GM03348 (cell line): ENCODE measurements at places on chromosomes 7 and 10.

DNA sequence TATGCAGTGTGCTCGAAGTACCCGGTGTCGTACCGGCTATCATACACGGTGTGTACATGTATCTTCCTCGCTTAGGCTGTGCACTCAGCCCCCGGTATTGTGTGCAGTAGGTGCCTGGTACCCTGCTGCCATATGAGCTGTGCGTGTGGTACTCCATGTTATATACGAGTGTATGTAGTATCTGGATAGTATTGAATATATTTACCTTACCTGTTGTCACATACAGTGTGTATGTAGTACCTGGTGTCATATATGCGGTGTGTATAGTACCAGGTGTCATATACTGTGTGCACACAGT, 1.2 kb downstream of the ZMYND11 start:
- no peak for DNase-seq

- no peak for DNase-seq
Measured at GRCh38 chr10:21702633-21703111, 168.6 kb downstream of the MLLT10 start.

DNA sequence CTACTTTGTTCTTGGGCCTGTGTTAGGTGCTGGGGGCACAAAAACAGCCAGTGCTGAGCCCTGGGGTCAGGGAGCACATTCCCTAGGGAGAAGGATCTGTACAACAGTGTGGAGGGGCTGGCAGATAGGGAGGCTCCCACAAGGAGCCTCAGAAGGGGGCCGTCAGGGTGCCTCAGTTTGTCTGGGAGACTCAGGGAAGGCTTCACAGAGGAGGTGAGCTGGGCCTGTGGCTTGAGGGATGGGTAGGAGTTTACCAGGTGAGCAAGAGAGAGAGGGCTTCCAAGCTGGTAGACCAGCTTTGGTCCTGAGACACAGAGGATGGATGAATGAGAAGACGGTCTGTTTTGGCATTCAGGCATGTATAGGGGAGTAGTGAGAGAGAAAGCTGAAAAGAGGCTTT, 52.1 kb downstream of the CAMK1D start:
- no peak for DNase-seq

DNA sequence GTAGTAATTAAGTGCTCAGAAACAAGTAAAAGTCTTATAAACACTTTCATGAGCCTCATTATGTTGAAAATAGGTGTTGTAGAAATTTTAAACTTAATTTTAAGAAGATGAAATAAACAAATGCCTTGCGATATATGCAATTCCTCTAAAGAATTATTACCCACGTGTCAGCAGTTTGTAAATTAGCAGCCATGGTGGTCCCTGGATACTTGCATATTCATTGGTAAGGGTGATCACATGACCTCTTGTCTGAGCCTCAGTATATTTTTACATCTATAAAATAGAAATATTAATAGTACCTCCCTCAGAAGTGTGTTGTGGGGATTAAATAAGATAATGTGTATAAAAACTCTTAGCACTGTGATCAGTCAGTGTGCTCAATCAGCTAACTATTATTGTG, 141.5 kb upstream of the SVIL start:
- DNase-seq, result no peak

DNA sequence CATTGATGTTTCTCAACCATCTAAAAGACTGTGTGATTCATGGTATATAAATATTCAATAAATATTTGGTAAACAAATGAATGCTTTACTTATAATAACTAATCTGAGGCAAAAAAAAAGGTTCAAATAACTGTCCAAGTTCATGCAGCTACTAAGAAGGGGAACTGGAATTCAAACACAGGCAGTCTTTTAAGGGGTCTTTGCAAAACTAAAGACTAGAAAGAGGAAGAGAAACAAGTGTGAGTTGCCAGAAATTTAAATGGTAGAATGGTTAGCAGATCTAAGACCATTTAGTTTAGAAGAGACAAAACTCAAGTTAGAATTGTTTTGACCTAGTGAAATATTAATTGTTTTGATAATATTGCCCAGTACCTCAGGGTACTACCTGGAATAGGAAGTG, 642.0 kb upstream of the LRRN3 start:
- no peak for DNase-seq

DNA sequence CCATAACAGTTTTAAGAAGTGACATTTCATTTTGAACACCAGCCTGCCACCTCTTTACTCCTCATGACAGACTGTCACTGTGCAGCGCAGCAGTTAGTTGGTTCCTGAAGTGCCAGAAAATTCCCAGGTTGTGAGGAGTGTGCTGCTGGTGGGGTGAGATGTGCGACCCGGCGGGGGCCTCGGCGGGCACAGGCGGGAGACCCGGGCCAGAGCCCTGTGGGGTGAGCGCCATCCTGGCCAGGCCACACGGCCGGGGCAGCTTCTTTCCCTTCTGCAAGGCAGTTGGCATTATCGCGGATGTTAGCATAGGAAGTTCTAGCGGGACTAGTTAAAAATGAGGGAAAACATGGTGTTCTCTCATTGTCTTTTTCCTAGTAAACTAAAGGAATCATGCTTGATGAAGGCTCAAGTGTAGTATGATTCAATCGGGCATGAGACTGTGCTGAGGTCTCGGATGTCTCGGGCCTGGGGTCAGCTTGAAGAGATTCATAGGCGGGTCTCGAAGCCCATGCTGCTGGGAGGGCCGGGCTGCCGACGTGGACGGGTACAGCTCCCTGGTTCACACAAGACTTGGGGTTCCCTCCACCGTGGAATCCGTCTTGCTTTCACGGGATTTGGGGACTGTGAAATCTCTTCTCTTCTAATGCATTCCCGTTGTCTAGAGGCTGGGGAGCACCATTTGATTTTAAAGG, 56.1 kb downstream of the MGMT start:
- no peak for DNase-seq

DNA sequence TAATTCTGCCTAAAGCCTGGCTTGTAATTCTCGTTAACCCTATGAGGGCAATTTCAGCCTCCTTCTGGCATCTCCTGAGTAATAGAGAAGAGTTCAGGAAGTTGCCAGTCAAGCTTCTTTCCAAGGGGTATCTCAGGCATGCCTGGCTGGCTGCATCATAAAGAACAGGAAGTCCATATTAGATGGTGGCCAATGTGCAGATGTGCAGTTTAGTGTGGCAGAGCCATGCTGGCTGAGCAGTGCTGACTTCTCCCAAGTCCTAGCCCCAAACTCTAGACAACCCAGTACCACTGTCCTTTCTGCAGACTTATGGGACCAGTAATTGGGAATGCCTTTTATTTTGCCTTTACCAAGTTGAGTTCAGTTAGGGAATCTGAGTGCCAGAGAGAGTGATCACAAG, 517.9 kb downstream of the GALNT17 start:
- DNase-seq, result no peak

DNA sequence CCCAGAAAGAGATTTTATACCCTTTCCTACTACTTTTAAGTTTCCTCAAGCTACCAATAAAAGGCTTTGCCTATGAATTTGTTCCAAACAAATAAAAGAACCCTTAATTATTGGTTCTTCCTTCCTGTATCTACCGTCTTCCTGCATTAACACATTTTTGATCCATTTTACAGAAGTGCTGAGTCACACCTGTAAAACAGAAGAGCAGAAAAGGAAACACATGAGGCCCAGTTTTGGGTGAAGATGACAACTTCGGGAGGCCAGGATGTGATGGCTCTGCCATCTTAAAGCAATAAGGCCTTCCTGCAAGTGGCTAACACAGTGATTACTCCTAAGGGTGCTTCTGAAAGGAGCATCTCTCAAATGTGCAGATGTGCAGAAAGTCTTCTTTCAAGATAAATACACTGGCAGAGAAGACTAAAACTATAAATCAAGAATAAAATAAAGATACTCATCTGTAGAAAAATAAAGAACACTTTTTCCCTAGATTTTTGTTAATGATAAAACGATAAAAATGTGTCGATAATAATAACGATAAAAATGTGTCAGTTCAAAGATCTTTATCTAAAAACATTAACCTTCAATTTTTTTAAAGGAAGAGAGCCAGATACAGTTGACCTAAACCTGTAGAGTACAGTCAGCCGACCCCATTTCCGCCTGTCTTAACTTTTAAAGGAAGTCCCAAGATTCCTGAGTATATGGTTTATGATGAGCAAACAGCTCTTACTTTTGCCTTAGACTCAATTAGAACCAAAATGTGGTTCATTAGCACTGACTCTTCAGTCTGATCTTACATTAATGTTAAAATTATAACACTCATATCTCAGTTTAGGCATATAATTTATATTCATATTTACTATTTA, 108.6 kb downstream of the UBE2H start:
- DNase-seq, result no peak
